ENCODE measurements at places on chromosomes 4 and X. TPM values are rescaled to one million over a fixed set of nuclear protein-coding genes. Genes with fewer than 3 reads are reported as not detected.
A peak's percentile ranks its signal among the peaks of the same experiment; 100 is the strongest.

DNA sequence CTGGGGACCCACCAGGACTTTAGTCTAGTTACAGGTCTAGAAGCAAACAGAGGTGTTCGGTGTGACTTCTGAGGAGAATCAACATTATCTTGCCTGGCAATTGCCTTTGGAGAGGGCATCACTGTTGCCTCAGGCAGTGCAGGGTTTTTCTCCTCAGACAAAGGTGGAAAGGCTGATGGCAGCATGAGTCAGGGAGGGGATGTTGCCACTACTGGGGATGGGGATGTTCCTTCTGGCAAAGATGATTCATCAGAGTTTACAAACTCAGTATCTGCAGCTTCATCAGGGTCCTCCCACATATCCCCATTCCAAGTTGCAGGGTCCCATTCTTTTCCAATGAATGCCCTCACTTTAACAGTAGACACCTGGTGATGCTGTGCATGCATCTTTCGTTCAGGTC is 91.3 kb upstream of the GALNTL6 start:
- no peak overlapping the region for H3K27ac ChIP-seq
- H3K36me3 ChIP-seq, result no peaks in the 10 kb centered on the region
- no peak overlapping the region for H3K4me3 ChIP-seq
- no peak for DNase-seq
- no peaks in the 10 kb centered on the region for H3K4me1 ChIP-seq

DNA sequence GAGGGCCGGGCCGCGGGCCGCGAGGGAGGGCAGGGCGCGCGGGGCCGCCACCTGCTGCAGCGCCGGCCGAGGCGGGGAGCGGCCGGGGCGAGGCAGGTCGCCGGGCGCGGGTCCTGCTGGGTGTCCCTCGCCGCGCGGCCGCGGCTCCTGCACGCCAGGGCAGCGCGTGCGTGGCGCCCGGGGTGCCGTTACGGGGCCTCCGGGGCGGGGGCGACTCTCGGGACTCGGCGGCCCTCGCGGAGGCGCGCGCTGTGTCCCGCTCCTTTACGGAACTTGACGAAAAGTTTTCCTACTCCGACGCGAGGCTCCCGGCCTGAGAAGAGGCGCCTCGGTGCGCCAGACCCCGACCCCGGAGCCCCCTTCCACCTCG is 329 bp downstream of the TBC1D14 start:
- H3K27me3 ChIP-seq, result no peaks in the 10 kb centered on the region
- peaks cover 14% of the 10 kb centered on the region for H3K4me1 ChIP-seq
- no peak for DNase-seq
- H3K27ac ChIP-seq, result no peak overlapping the region
- H3K36me3 ChIP-seq, result no peaks in the 10 kb centered on the region

GRCh38 chr4:88441696-88442095 is 15.2 kb upstream of the HERC5 start:
- DNase-seq, result no peak
- H3K27ac ChIP-seq, result no peak overlapping the region
- H3K27me3 ChIP-seq, result no peaks in the 10 kb centered on the region
- H3K4me1 ChIP-seq, result no peaks in the 10 kb centered on the region

DNA sequence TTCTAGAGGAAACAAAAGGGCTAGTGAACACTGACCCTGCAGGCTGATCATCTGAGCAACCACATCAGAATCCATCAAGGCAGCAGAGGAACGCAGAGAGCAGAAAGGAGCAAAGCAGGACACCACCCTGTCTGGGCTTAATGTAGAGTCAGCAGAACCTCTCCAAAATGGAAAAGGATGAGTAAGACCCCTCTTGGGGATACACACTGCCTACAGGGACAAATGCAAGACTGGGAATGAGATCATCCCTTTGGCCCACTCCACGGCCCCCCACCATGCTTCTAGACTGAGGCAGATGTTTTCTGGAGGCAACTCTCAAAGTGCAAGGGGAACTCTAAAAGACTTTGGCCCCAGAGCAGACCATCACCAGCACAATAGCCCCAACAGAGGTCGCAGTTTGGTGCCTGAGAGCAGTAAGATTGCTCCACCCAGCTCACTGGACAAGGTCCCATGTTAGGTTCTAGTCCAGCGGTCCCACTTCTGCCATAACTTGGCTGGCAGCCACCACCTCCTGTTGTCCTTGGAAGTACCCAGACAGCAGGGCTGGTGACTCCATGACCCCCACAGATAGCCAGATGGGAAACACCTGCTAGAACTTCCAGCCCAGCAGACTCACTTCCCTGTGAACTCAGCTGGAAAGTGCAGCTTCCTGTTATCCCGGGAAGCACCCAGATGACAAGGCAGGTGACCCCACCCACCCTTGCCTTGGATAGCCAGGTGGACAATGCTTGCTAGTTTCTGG is 372.7 kb downstream of the INPP4B start:
- peaks cover 61% of the 10 kb centered on the region for H3K4me1 ChIP-seq
- peak overlapping the region; percentile 100 for H3K27ac ChIP-seq
- peaks cover 16% of the 10 kb centered on the region for H3K36me3 ChIP-seq
- peak; percentile 77 for DNase-seq
- H3K27me3 ChIP-seq, result no peaks in the 10 kb centered on the region
- peak overlapping the region; percentile 74 for H3K4me3 ChIP-seq

GRCh38 chrX:109472939-109473735 is 8.7 kb downstream of the GUCY2F start:
- peaks cover 15% of the 10 kb centered on the region for H3K27me3 ChIP-seq
- no peak overlapping the region for H3K27ac ChIP-seq
- no peak overlapping the region for H3K4me3 ChIP-seq
- no peaks in the 10 kb centered on the region for H3K36me3 ChIP-seq

DNA sequence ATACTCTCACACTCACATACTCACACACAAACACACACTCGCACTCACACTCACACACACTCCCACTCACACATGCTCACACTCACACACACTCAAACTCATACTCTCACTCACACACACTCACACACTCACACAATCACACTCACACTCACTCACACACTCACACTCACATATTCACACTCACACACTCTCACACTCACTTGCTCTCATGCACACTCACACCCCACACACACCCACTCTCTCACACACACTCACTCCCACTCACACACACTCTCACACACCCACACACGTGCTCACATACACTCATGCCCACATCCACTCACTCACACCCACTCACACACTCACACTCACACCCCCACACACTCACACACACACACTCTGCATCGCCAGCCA is 4.9 kb upstream of the ATP2B3 start:
- H3K4me1 ChIP-seq, result no peaks in the 10 kb centered on the region
- H3K27me3 ChIP-seq, result 0 out of 2 replicates have a peak, but pooled peaks cover 5% of the 10 kb centered on the region
- no peak for DNase-seq
- H3K27ac ChIP-seq, result no peak overlapping the region
- H3K4me3 ChIP-seq, result no peak overlapping the region
- no peaks in the 10 kb centered on the region for H3K36me3 ChIP-seq

- H3K36me3 ChIP-seq, result no peaks in the 10 kb centered on the region
- no peaks in the 10 kb centered on the region for H3K4me1 ChIP-seq
- no peaks in the 10 kb centered on the region for H3K27me3 ChIP-seq
- H3K27ac ChIP-seq, result no peak overlapping the region
These were observed 69.0 kb downstream of the DMD start for GRCh38 chrX:33142331-33142730.

GRCh38 chr4:124469981-124470380 is 242.6 kb downstream of the ANKRD50 start:
- no peaks in the 10 kb centered on the region for H3K36me3 ChIP-seq
- no peaks in the 10 kb centered on the region for H3K4me1 ChIP-seq
- no peak for DNase-seq
- H3K4me3 ChIP-seq, result no peak overlapping the region
- H3K27me3 ChIP-seq, result no peaks in the 10 kb centered on the region

DNA sequence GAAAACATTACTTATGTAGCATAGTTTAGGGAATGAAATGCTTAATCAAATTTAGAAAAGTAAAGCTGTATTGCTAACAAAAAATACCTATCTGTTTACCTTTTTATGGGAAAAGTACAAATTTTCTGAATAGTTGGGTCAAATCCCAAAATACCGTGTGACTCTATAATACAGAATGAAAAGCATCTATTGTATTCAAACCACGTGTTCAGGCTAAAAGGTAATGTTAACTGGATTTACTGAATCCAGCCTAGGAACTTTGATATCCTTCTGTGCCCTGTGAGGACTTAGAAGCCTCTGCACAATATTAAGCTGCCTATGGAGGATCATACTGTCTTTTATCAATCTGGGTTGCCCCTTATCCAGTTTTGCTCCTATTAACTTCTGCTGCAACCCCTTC is 36.3 kb upstream of the AGA start:
- no peaks in the 10 kb centered on the region for H3K4me1 ChIP-seq
- H3K27me3 ChIP-seq, result no peaks in the 10 kb centered on the region
- no peak overlapping the region for H3K27ac ChIP-seq
- DNase-seq, result no peak
- no peaks in the 10 kb centered on the region for H3K36me3 ChIP-seq

DNA sequence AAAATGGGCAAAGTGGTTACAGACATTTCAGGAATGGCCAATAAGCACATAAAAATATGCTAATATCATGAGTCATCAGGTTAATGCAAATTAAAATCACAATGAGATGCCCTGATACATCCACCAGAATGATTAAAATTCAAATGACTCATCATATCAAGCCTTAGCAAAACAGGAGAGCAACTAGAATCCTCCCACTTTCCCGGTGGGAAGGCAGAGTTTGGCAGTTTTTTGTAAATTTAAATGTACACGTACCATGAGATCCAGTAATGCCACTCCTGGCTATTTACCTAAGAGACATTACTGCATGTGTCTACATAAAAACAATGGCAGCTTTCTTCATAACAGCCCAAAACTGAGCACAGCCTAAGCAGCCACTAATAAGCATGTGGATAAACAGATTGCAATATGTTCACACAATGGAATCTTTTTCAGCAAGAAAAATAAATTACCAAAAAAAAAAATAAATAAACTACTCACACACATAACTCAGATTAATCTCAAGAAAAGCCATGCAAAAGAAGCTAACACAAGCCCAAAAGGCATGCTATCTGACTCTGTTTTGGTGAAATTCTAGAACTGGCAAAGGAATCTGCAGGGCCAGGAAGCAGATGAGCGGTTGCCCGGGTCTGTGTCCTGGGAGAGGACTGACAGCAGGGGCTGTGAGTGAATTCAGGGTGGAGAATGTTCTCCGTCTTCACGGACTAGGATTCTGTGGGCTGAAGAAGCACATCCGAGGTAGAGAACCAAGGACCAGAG is 48.8 kb downstream of the AFAP1 start:
- peak overlapping the region; percentile 19 for H3K27ac ChIP-seq
- no peak for DNase-seq
- H3K36me3 ChIP-seq, result no peaks in the 10 kb centered on the region
- H3K27me3 ChIP-seq, result no peaks in the 10 kb centered on the region

- H3K4me3 ChIP-seq, result no peak overlapping the region
- H3K27ac ChIP-seq, result no peak overlapping the region
- no peak for DNase-seq
- H3K4me1 ChIP-seq, result no peaks in the 10 kb centered on the region
These were observed 70.2 kb downstream of the DOCK11 start for GRCh38 chrX:118565853-118566252.

GRCh38 chr4:151276787-151277562 is at the start of gene PRSS48:
PRSS48 (plus strand) TSS chr4:151277161; CDS start chr4:151277173, 12 bp downstream.
- peak; percentile 56 for DNase-seq
- no peak within 1 kb of the TSS for H3K27ac ChIP-seq
- no peak within 1 kb of the TSS for H3K4me3 ChIP-seq
- no peaks in the 10 kb centered on the region for H3K4me1 ChIP-seq
- no peaks in the 10 kb centered on the region for H3K36me3 ChIP-seq

- H3K27ac ChIP-seq, result no peak overlapping the region
- H3K4me3 ChIP-seq, result no peak overlapping the region
- H3K27me3 ChIP-seq, result no peaks in the 10 kb centered on the region
- no peaks in the 10 kb centered on the region for H3K4me1 ChIP-seq
- DNase-seq, result no peak
These were observed 205.4 kb downstream of the CFAP299 start for GRCh38 chr4:80540785-80541469.

DNA sequence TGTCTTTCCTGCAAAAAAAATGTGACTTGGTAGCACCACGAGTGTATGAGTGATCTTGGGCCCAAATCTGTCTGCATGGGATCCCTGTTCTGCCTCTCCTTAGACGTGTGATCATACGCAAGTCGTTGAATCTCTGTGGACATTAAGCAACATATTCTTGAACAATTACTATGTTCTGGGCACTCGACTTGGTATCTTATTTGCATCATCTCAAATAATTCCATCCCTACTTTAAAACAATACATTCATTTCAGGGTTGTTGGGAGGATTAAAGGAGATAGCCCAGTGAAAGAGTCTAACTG is 145.4 kb upstream of the CPEB2 start:
- H3K4me3 ChIP-seq, result no peak overlapping the region
- H3K27ac ChIP-seq, result peak overlapping the region; percentile 72
- peaks cover 18% of the 10 kb centered on the region for H3K4me1 ChIP-seq
- H3K27me3 ChIP-seq, result no peaks in the 10 kb centered on the region
- no peaks in the 10 kb centered on the region for H3K36me3 ChIP-seq

DNA sequence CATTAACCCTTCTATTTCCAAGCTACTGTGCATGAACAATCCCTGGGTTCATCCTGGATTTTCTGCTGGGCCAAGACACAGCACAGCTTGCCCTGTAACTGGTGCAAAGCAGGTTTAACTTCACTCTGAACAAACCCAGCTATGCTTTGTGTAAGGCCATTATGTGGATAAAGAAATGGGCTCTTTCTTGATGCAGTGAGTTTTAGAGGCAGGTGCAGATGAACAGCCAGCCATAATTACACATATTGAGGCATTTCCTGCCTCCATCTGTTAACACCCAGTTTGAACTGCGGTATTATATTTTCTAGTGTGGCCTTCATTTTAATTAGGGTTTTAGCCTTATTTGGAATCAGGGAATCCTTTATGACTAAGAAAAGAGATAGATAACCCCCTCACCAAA is 68.7 kb upstream of the ARX start:
- no peak for DNase-seq
- H3K4me3 ChIP-seq, result no peak overlapping the region
- H3K4me1 ChIP-seq, result no peaks in the 10 kb centered on the region
- no peak overlapping the region for H3K27ac ChIP-seq

- no peak overlapping the region for H3K27ac ChIP-seq
- no peak overlapping the region for H3K4me3 ChIP-seq
- no peaks in the 10 kb centered on the region for H3K4me1 ChIP-seq
- H3K36me3 ChIP-seq, result no peaks in the 10 kb centered on the region
- H3K27me3 ChIP-seq, result no peaks in the 10 kb centered on the region
- no peak for DNase-seq
These were observed 220.4 kb upstream of the RADX start for GRCh38 chrX:106391284-106391911.

Gene CCNA2
- total RNA-seq, result 61.9 TPM

Gene CLDN22
- total RNA-seq, result not detected

Gene OGT
- total RNA-seq, result 123 TPM

Gene PROM1
- not detected for total RNA-seq

Gene PGAM4
- not detected for total RNA-seq

Gene CENPI
- total RNA-seq, result 26.1 TPM

Gene SERPINA7
- total RNA-seq, result not detected

Gene P2RY4
- 0.65 TPM for total RNA-seq

Gene MBNL3
- 36.1 TPM for total RNA-seq

Gene ABLIM2
- 1.6 TPM for total RNA-seq

Gene TRIM60
- not detected for total RNA-seq

All from PC-9 (cell line).